Stimulated activated CD4-positive, alpha-beta T cell treated with anti-CD3 and anti-CD28 coated beads, Interleukin-12 subunit alpha, Interleukin-12 subunit beta, amount 100 ng/mL, for 48 hours (primary cell): ENCODE measurements at places on chromosomes 13 and 19.

GRCh38 chr13:29319451-29319850 is 276.0 kb downstream of the SLC7A1 start:
- no peak for DNase-seq

DNA sequence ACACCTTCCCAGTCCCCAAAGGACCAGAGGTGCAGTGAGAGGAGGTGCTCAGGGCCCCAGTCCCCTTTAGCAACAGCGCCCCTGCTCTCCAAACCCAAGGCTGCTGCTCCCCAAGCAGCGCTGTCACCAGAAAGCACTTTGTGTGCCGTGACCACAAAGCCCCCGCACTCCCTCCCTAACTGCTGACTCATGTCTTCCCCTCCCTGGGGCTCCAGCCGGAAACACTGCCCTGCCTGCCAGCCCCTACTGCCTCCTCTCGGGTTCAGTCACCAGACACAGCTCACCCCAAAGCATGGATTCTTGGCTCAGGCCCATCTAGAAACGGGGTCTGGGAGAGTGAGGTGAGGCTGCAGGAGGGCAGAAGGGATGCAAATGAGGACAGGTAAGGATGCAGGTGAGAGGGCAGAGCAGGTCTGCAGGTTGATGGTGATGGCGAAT is 4.9 kb upstream of the TNFSF14 start:
- peak; percentile 89 for DNase-seq

DNA sequence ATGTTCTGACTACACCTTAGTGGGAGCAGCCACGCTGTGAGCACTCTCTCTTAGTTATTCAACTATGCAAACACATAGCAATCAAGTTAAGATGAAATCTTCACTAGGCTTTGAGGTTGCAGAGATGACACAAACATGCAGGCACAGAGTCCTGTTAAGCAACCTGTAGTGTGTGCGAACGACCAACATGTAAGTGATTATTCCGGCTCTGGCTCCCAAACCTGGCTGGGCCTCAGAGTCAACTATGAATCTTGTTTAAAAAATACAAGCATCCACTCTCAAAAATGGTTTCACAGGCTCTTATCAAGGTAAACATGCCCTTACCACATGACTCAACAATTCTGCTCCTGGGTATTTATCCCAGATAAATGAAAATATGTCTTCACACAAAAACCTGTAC is 91.4 kb downstream of the IRS2 start:
- no peak for DNase-seq

GRCh38 chr13:72959643-72960042 is 99.2 kb upstream of the KLF5 start:
- DNase-seq: no peak

- DNase-seq: peak; percentile 76
Measured at GRCh38 chr19:14440049-14440448, 6.9 kb downstream of the PKN1 start.

DNA sequence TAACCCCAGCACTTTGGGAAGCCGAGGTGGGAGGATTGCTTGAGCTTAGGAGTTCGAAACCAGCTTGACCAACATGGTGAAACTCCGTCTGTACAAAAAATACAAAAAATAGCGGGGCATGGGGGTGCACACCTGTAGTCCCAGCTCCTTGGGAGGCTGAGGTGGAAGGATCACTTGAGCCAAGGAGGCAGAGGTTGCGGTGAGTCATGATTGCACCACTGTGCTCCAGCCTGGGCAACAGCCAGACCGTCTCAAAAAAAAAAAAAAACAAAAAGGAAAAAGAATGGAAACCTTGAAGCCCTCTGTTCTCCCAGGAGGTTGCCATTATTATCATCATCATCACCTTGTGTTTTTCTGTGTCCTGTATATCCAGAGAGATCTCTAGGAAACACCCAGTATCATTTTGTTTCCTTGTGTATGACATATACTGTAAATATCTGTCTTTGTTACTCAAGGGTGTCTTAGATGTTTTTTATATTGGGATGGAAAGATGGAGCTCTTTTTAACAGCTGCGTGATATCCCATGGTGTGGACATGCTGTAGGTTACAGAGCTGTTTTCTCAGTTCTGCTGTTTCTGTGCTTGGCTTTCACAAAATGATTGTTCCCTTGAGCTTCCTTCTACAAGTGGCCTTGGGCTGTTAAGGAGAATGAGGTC is 11.8 kb downstream of the CHAF1A start:
- no peak for DNase-seq

- DNase-seq: no peak
Measured at GRCh38 chr19:13929956-13930355, 8.3 kb downstream of the PODNL1 start.

DNA sequence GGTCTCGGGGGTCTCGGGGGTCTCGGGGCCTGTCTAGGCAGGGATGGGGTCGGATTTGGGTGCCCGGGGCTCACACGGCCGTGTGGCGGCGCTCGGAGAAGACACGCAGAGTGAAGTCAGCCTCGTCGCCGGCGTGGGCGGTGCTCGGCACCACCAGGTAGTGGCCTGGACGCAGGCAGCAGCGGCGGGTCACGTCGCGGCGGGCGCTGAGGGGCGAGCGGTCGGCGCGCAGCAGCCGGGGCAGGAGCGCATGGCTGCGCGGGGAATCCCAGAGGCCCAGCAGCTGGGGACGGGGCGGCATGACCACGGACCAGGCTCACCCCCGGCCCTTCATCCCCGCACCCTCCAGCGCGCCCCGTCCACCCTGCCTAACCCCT is 8.2 kb downstream of the CAPN12 start:
- DNase-seq: peak; percentile 36

DNA sequence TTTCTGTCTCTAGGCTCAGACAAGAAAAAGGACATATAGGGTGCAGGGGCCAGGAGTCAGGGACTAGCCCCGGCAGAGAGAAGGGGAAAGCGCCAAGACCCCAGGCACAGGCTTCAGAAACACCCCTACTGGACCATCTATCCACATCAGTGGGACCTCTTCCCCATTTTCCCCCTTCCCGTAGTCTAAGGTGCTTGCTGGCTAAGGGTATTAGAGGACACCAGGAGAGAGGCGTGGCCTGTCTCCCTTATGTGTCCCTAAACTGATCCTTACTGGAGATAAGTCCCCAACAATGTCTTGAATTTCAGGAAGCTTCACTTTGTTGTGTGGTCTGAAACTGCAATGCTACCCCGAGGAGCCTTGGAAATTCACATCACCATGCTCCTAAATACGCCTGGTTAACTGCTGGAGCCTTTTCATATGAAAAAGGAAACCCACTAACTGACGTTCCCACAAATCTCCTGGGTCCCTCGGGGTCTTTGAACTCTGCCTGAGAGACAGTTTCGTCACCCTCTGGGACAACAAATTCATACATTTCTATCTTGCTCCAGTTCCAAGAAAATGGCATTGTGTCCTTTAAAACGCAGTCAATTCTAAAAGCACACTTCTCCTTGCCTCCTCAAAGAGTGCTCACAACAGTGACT is 197.7 kb downstream of the COL4A1 start:
- no peak for DNase-seq

- DNase-seq: no peak
Measured at GRCh38 chr13:114143806-114144605, 11.6 kb upstream of the RASA3 start.

DNA sequence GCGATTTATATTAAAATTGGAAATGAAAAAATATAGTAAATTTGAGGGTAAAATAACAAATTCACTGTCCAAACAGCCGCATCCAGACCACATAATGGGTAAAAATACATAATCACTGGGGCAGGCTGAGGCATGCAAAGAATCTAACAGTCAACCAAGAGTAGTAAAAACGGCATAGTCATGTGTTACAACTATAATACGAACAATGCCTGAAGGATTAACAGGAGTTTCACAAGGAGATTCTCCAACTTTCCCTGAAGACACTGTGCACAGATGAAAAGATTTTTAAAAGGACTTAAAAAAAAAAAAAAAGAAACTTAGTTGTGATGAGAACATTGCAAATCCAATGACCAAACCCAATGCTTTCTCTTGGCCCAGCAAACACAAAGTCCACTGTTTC is 20.4 kb upstream of the ATXN8OS start:
- no peak for DNase-seq

DNA sequence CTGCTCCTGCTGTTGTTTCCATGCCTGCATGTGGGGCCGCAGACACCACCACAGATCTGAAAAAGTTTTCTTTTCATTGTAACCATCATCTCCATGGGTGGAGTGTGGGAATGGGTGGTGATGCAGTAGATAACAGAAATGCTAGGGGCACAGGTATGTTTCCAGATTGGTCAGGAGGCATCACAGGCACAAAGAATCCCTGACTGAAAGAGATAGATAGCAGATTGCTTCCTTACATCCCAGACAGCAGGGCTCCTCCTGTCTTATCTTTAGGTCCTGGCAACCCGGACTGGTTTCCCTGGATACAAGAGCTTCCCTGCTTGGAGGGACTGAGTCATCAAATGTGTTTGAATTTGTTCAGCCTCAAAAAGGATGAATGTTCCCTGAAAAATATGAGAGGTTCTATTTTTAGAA is 1937.6 kb downstream of the PCDH9 start:
- DNase-seq: no peak

GRCh38 chr19:15104411-15104810 is 2.8 kb upstream of the SYDE1 start:
- no peak for DNase-seq

DNA sequence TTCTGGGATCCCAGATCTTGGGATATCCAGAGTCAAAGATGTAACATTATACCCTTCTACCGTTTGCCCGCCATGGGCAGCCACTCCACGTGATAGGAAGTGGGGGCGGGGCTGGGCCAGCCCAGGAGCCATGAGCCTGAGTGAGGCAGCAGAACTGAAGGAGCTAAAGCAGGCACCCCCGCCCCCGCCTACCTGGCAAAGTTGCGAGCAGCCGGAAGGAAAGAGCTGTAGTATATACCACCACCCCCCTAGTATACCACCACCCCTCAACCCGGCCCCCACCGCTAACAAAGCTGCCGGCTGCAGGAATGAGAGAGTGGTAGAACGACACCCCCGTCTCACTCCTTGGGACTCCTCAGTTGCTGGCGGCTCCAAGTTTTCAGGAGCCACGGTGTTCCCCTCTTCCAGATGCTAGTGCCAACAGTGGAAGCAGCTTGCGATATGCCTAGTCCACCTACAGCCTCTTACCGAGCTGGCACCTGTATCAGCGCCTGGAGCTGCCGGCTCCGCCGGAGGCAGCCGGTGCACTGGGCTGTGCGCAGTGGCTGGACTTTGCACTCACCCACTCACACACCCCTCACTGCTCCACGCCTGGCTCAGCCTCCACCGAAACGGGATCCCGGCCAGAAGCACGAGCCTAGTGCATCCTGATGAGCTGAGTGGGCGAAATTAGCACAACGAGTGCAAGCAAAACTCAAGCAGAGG is 230.7 kb upstream of the PRR20A start:
- no peak for DNase-seq

- DNase-seq: no peak
Measured at GRCh38 chr13:94414708-94415107, 64.8 kb downstream of the DCT start.

- no peak for DNase-seq
Measured at GRCh38 chr19:53870485-53870844, 2.8 kb downstream of the MYADM start.

DNA sequence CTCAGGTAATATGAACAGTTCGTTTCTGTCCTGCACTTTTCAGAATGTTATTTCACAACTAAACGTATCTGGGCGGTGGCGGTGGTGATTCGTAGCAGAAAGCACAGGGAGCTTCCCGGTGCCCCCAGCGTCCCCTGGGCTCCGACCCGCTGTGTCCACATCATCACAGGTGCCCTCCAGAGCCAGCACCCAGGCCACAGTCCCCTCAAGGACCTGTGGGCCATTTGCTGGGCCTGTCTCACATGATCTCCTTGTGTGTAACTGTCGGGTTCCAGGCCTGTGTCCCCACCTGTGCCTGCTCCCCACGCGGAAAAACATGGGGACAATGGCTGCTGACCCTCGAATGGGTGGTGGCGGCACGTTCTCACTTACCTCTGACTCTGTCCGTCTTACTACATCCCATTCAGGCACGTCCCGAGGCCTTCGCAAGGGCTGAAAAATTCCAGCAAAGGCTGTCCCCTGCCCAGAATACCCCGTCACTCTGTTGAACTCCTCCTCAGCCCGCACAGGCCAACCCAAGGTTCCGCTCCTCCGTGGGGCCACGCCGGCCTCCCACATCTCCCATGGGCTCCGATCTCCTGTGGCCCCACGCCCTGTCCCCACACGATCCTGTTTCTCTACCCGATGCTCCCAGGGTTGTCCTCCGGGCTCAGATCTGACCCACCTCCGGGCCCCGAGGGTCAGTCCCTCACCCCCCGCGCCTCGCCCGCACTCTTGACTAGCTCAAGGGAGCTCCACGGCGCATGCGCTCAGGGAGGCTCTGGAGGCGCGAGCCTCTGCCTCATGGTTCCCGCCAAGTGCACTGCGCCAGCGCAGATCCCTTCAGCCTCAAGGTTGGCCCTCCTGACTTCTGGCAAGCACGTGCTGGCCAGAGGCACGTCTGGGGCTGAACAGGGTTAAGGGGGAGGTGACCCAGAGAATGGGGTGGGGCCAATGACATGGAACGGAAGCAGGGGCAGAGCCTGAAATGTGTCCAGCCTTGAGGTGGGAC is 21.2 kb downstream of the DEDD2 start:
- DNase-seq: no peak

DNA sequence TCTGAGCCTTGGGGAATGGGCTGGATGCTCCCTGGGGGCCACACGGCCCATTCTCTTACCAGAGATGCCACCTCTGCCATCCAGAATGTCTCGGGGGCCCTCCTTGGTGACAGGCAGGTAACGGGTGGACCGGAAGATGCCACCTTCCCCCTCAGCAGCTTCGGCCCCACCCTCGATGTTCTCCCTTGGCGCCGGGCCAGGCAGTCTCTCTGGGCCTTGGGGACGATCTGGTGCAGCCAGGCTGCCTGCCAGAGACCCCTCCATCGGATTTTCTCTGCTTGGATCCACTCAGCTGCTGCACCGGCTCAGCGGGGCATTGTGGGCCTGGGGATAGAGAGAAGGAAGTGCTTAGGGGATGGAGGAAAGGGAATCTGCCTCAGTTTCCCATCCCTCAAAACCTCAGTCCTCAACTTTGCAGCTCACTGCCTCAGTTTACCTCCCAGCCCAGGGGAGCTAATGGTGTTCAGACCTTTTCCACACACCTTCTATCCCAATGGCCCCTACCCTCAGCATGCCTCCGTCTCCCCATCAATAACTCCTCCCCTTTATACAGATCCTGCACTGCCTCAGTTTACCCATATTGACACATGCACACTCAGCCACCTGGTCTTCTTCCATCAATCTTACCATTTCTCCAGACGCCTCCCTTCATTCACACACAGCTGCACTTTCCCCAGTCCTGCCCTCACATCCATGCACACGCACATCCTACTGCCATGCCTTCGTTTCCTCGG is 1.5 kb downstream of the WIZ start:
- no peak for DNase-seq

- no peak for DNase-seq
Measured at GRCh38 chr19:13537454-13537853, 31.2 kb upstream of the CACNA1A start.
